ENCODE measurements at places on chromosomes 7 and 10.
A peak's percentile ranks its signal among the peaks of the same experiment; 100 is the strongest.

DNA sequence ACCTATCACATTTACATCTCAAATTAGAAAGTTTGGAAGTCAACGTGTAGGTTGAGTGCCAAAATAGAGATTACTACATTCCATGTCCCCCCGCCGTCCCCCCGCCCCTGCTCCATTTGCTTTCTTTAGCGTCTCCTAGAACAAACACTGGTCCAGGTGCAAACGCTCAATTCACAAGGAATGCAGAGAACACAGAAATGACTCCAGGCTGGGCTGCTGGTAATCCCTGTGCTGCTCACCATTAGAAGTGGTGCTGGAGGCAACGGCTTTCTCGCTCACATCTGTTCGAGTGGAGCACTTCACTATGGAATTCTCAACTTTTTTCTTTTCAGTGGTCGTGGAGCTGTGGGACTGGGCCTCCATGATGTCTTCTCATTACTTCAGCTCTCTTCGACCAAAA lies 14.1 kb downstream of the GLI3 start:
- no peak for DNase-seq

DNA sequence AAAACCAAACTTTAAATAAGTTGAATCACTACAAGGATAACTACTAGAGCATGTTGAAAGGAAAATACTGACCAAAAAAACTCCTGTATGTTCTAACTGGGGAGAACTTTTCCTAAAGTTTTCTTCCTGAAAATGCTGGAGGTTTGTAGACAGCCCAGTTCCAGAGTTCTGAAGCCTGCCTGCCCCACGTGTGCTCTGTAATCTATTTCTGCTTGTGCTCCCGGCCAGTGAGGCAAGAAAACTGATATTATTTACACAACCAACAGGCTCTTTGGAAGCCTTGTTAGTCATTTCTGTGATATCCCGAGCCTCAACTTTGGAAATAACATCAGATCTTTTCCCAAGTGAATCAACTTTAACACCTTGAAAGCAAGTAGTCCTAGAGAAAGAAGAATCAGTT lies 46.7 kb downstream of the ZFAND4 start:
- DNase-seq, result no peak

- DNase-seq, result no peak
Observed at GRCh38 chr7:150866932-150867564, 14.7 kb downstream of the AOC1 start.

DNA sequence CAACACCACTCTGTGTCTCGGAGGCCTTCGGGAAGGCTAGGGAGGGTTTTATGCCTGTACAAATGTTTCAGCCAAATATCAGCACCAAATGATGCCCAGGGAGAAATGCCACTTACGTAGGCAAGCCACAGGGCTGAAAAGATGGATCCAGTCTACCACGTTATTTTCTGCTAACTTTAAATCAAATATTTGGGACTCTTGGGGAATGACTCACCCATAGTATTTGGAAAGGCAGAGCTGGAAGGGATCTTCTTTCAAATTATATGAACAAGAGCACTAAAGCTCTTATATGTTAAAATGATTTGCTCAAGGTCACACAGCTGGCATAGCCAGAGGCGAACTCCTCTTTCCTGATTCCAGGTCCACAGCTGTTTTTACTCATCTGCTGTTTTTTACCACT lies 591.4 kb downstream of the SORCS1 start:
- peak; percentile 23 for DNase-seq

DNA sequence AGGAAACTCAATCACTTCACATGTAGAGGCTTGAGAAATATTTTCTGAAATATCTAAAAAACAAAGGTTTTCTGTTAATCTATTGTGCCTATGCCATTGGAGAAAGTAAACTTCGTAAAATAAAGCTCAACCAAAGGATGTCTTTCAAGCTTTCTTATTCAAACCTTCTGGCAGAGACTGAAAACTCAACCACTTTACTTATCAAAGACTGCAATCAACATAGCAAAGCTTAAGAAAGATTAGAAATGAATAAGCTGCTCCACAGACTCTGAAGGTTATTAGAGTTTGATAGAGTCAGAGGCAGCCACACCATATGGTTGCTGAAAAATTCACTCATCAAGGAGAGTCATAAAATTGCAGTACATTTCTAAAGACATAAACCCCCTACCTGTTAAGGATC lies 245.8 kb upstream of the MEOX2 start:
- DNase-seq, result no peak

- DNase-seq, result no peak
Observed at GRCh38 chr10:6390213-6390845, 187.6 kb downstream of the PFKFB3 start.

DNA sequence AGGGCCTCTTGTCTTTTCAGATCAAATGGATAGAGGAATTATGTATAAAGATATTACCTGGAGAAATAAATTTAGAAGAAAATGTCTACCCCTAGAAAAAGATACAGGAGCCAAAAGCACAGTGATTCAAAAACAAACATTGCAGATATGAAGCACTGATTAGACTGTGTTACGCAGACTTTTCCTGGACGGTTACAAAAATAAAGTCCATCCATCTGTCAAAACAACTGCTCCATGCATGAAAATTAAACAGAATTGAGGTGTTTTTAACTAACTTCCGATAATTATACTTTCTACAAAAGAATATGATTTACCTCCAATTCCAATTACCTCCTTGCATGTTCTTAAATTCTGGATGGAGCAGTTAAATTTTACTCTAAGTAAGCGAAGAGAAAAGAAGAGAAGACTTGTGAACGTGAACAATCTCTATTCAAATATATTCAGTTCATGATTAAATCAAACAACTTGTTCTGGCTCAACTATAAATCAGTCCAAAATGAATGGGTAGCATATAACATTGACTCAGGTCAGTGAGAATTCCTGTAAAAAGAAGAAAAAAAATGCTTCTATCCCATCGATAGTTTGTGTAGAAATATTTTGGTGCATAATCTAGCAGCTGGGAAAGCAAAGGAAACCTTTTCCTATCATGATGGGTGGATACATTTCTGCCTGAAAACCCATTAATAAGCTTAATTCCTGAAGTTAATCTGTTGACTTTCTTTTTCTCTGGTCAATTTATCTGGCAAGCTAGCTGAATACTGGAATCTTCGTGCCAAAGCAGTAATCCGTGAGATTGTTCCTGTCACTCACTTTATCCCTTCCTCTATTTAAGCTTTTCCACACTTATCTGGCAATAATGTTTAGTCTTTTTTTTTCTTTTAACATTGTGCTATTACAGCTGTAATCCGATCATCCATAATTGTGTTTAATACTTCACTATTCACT lies 80.4 kb downstream of the SEMA3A start:
- DNase-seq, result no peak

GRCh38 chr10:8369666-8370065 lies 315.2 kb downstream of the GATA3 start:
- DNase-seq, result no peak

GRCh38 chr10:102476466-102477141 lies 25.3 kb upstream of the C10orf95 start:
- DNase-seq, result no peak

- DNase-seq, result no peak
Observed at GRCh38 chr10:108443636-108444035, 1279.1 kb upstream of the SORCS1 start.

- DNase-seq, result peak; percentile 48
Observed at GRCh38 chr7:94374231-94374630, 20.5 kb upstream of the COL1A2 start.

GRCh38 chr7:83681200-83681778 lies 32.4 kb upstream of the SEMA3E start:
- no peak for DNase-seq

- no peak for DNase-seq
Observed at GRCh38 chr7:29138588-29138987, 7.7 kb downstream of the CPVL start.

- no peak for DNase-seq
Observed at GRCh38 chr10:111473361-111473760, 396.5 kb downstream of the ADRA2A start.

DNA sequence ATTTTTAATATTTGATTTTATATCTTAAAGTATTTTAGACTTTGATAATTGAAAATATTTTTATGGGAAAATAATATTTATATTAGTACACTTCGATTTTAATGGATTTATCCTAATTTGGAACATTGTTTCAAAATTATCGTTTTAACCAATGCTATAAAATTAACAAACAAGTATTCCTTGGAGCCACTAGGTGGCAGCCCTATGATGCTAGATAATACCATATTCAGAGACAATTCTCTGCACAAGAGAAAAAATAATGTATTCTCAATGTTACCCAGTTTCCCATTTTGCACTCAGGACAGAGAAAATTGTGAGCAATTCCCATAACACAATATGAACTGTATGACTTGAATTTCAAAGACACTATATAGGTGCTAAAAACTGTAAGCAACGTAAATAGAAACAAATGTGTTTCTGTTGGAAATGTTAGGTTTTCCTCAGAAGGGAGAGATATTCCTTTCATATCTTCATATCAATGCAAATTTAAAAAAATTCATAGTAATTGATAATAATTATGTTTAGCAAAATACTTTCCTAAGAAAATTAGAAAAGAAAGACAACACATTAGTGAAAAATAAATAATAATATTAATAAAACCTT lies 237.8 kb downstream of the SEMA3E start:
- DNase-seq, result peak; percentile 59

DNA sequence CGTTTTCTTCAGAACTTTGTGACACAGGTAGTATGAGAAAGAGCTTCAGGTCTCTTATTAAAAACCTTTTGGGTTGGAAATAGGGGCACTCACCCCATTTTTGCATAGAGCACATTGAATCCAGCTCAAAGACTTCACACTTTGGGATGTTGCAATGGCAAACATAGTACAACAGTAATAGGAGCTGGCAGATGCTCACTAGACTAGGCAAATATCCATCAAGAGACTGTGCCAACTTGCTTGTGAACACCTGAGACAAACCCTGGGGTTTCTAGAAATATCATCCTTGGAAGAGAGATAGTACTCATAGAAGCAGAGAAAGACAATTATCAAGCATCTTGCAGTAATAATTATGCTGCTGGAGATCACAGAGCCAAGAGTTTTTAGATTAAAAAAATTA lies 280.0 kb downstream of the CACNA2D1 start:
- no peak for DNase-seq

- no peak for DNase-seq
Observed at GRCh38 chr10:18498998-18499397, 152.4 kb downstream of the NSUN6 start.

DNA sequence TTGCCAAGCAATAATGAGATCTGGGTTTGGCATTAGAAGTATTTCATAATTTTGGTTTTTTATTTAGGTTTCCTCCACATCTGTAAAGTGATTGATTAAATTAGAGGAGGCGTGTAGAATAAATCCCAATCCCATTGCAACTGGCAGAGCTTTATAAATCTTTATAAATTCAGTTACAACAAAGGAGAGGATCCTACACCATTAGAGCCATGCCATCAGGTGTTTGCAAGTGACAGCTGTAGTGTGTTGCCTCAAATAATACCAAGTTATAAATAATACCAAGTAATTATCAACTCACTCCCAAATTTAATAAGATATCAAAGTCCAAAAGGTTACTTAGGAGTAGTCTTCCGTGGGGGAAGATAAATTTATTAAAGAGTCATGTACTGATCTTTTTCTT lies 62.2 kb downstream of the PODXL start:
- DNase-seq, result no peak

DNA sequence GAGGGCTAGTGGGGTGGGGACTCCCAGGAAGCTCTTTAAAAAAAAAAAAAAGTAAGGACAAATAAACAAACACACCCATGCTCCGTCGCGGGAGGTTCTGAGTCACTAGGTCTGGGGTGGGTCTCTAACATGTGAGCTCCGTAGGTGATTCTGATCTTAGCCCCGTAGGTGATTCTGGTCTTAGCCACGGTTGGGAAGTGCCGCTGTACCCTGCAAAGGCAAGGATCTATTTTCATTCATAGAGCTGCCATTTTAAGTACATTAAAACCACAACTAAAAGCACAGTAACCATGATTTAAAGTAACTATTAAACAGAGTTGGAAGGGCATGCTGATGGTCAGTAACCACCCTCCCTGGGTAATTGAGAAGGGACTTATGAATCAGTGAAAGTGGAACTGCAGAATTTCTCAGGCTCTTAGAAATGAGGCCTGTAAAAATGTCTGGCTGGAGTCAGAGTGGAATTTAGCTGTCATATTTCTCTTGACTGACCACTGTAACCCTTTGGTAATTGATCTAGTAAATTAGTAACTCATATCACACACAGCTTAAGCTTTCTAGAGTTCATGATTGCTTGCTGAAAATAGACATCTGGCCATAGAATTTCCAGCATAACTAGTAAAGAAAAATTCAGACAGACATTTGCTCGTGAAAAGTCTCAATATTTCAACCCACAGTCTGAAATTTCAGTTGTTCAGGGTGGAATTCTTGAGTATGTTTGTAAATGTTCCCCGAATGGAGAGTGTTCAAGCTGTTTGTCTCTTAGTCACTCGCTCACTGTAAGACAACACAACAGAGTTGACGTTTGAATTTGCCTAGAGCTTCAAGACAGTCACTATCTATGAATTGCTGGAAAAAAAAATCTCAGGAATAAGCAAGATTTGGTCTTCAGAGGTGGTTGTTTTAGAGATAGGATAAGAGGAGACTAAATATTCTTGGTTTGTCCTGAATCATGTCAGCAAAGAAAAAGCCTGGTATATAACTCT lies 34.2 kb upstream of the TCF7L2 start:
- no peak for DNase-seq

DNA sequence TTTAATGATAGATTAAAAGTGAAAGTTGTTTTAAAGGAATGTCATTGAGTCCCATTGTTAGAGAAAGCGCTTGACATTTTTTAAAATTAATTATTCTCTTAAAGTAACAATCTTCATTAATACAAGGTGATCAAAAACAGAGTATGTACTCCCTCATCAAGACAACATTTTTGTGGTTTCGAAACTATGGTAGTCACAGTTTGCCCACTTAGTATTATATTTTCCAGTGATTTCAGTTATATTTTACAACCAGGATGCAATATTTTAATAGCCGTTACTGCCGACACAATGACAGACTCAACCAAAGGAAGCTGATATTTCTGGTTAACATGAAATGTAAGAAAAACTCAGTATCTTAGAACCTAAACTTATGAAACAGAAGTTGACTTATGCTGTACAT lies 31.3 kb downstream of the MKX start:
- no peak for DNase-seq

DNA sequence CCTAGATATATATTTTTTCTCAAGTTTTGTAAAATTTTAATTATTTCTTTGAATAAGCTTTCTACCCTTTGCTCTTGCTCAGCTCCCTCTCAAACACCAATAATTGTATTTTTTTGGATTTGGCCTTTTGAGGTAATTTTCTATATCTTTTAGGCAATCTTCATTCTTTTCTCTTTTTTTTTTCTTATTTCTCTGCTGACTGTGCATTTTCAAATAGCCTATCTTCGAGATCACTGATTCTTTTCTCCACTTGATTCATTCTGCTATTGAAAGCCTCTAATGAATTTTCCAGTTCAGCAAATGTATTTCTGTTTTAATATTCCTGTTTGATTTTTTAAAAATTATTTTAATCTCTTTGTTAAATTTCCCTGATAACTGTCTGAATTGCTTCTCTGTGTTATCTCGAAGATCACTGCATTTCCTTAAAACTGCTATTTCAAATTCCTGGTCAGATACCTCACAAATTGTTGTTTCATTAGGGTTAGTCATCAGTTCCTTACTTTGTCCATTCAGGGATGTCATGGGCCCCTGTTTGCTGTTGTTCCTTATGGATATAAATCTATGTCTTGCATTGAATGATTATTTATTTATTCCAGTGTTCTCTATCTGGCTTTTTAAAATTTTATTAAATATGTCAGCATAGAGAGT lies 100.1 kb upstream of the UNC5B start:
- no peak for DNase-seq
